ENCODE measurements at places on chromosomes 3 and 15.

GRCh38 chr15:51255533-51255932 lies 82.9 kb downstream of the CYP19A1 start:
- no peak for DNase-seq

- no peak for DNase-seq
Measured at GRCh38 chr3:40704224-40704623, 179.5 kb downstream of the ZNF621 start.

GRCh38 chr15:56244811-56245576 lies 1.3 kb upstream of the RFX7 start:
- no peak for DNase-seq

DNA sequence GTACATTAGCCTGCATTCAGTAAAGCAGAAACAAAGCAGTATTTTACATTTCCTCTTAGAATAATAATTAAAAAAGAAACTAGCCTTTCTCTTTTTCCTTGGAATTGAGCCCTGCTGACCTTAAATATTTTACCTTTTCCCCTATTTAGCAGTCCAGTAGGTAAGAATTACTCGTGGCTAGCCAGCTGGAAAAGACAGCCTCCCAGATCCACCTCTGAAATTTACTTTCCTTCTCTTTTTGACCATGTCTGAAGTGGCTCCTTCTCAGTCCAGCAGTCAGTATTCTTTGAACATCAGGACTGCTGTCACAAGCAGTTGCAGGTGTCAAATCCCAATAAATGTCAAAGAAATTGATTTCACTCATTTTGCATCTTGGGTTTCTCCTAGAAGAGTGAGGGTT lies 311.5 kb upstream of the DCBLD2 start:
- DNase-seq, result no peak

DNA sequence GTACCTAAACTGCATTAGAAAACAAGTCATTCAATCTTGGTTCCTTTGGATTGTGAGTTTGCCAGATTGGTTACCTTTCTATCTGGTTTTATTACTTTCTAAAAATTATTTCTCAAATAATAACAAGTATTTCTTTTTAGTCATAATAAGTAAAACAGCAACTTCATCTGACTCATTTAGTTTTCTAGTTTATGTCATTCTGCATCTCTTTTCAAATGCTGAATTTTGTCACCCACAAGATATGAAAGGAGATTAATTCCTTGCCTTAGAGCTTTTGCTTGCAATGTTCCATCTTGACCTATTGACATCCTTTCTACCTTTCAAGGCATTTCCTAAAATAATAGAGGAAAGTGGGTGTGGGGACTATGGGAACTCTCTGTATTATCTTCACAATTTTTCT lies 253.6 kb upstream of the PEX5L start:
- no peak for DNase-seq

DNA sequence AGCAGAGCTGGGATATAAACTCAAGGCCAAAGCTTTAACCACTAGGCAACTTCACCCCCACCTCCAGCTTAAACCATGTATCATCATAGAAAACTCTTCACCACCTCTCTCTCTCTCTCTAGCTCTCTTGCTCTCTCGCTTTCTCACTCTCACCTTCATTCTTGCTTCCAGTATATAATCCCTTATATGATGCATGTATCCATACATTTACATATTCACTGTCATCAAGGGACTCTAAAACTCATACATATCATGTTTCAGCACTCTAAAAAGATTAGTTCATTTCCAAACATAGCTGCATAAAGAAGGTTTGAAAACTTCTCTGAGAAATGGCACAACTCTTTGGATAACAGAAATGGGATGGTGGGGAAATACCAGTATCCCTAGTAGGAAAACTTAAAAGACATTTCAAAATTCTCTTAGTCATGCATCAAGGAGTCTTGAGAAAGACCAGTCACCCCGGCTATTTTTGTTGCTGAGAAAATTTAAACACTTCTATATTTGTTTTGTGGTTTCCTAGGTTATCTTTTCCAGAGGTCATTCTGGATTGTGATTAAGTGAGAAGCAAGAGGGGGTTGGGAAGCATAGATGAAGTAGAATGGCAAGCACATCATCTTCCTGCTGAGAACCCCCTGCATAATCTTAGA lies 447.8 kb upstream of the THBS1 start:
- no peak for DNase-seq

GRCh38 chr3:9716801-9717555 lies 13.3 kb downstream of the CPNE9 start:
- DNase-seq, result no peak

- peak; percentile 39 for DNase-seq
Measured at GRCh38 chr3:192130534-192131132, 596.7 kb downstream of the FGF12 start.

DNA sequence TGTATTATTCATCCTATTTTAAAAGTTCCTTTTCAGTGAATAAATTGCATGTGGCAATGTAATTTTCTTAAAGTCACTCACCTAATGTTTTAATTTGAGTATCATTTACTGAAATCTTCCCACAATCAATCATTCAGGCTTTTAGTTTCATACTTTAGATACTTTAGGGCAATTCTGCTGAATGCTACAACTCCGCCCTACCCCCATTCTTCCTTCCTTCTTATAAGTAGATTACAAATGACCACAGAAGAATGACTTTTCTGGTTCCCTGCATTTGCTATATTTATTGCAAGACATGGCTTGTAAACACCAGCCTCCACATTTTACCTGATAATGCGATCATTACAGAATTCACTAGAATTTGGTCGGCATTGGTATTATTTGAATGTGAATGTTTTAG lies 1061.9 kb downstream of the FHIT start:
- no peak for DNase-seq

DNA sequence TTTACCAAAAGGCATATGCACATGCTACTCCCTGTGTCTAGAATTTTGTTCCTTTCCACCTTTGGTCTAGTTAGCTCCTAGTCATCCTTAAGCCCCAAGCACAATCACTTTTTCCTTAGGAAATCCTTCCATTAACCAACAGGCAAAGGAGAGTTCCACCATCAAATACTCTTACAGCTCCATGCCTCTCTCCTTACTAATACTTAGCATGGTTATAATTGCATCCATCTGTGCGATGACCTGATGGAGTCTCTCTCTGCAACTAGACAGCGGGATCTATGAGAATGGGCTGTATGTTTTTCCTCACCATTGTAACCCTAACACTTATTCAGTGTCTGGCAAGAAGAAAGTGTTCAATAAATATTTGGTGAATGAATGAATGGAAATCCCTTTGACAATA lies 69.3 kb upstream of the SMAD3 start:
- DNase-seq, result no peak

- DNase-seq, result no peak
Measured at GRCh38 chr3:82208002-82208710, 446.7 kb upstream of the GBE1 start.

- DNase-seq, result no peak
Measured at GRCh38 chr3:4577721-4578120, 84.6 kb downstream of the ITPR1 start.

- no peak for DNase-seq
Measured at GRCh38 chr15:69104050-69104750, 56.2 kb upstream of the GLCE start.

- no peak for DNase-seq
Measured at GRCh38 chr3:49906073-49906743, 2.5 kb upstream of the MST1R start.

- no peak for DNase-seq
Measured at GRCh38 chr3:36792342-36792741, 28.0 kb upstream of the DCLK3 start.

GRCh38 chr3:133573054-133573628 lies 345 bp upstream of the CDV3 start:
- DNase-seq, result peak; percentile 100

DNA sequence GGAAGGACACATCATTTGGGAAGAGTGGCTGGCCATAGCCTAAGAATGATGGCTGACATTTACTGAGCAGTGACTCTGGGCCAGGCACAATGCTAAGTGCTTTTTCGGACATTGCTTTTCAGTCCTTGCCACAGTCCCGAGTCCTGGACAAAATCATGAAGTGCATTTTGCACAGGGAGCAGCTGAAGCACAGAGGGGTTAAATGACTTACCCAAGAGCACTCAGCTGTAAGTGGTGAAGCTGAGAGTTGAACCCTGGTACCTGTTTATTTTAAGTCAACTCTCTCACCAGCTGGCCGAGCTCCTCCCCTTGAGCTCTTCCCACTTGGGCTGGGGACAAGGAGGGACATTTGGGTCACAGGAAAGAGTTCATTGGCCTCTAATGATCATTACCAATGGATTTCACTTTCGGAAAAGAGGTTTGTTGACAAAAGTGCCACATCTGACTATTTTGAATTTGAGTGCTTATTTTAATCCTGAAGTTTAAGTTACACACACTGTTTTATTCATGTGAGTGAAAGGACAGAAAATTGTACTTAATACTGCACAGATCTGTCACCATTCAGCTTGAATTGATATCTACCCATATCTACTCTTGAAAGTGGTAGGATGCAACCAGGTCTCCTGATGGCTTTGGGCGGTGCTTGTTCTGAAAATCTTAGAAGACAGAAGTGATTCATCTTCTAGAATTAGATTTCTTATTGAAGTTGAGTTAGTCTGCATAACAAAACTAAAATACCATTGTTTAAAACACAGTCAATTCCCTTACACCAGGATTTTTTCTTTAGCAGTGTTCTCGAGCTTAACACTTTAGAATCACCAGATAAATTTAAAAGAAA lies 368.7 kb upstream of the PROK2 start:
- no peak for DNase-seq

- DNase-seq, result no peak
Measured at GRCh38 chr15:99717161-99718009, 15.9 kb downstream of the LYSMD4 start.

DNA sequence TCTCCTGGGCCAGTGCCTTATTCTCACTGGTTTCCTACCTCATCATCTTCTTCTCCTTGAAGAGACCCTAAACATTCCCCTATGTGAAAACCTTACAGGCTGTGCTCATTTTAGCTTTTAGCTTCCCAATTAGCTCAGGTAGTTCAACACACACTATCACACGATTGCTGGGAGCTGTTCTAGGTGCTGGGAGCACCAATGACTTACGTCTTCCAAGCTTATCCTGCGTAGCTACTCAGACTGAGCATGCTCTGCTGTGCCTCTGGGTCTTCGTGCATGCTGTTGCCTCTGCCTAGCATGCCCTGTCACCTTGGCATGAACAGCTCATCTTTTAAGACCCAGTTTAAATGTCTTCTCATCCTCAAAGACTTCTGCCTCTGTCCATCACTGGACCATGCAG lies 55.7 kb upstream of the APEH start:
- no peak for DNase-seq

DNA sequence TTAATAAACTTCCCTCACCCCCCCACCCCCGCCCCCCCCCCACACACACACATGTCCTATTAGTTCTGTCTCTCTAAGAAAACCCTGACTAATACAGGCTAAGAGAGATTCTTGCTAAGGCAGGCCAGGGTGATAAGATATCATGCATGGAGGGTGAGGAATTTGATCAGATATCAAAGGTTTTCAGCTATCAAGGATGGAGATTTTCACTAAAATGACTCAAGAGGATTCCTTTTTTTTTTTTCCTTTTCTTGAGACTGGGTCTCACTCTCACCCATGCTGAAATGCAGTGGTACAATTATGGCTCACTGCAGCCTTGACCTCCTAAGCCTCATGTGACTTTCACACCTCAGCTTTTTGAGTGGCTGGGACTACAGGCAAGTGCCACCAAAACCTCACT lies 14.9 kb upstream of the SENP7 start:
- no peak for DNase-seq

DNA sequence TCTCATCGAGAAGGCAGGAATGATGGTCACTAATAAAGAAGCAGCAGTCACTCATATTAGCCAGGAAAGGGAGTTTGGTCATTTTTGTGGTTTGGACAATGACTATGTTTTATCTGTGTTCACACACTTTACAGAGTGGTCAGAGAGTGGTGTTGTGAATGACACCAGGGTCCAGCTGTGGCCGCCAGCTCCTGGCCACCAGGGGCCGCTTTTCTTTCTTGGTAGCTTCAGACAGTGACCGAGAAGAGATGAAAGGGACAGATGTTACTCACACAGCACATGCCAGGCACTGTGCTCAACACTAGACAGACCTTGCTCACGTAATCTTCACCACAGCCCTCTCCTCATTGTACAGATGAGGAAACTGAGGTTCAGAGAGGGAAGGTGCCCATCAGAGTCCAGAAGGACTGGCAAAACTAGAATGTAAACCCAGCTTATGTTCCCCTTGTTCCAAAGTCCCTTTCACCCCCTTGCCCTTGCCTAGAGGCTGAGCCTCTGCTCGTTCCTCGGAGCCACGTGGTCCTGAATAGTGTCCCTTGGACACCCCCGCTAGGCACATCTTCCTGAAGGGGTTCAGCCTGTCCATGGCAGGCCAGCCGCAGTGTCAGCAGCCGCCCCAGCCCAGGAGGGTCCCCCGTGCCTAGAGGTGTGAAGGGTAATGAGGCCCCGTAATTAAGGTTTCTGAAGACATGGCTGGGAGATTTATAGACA lies 55.6 kb downstream of the CYP11A1 start:
- DNase-seq, result no peak

- DNase-seq, result no peak
Measured at GRCh38 chr3:69674752-69675151, 64.5 kb upstream of the MITF start.

DNA sequence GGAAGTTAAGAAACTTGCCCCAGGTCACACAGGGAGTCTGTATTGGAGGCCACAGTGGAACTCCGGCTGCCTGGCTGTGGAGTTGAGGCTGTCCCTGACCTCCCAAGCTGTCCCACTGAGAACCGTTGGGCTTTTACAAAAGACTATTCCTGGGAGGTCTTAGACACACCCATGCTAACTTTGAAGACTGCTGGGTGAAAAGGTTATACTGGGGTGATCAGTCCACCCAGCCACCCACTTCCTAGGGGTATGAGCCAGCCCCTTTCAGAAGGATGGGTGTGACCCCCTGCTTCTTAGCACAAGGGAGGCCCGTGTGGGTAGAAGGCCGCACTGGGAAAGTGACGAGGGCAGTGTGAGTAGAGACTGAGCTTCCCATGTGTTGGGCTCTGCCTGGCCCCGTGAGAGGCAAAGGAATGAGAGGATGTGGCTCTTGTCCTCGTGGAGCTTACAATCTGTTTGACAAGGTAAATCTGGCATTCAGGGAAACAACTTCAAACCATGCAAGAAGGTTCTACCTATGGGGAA lies 19.0 kb downstream of the MRAS start:
- DNase-seq, result peak; percentile 44

DNA sequence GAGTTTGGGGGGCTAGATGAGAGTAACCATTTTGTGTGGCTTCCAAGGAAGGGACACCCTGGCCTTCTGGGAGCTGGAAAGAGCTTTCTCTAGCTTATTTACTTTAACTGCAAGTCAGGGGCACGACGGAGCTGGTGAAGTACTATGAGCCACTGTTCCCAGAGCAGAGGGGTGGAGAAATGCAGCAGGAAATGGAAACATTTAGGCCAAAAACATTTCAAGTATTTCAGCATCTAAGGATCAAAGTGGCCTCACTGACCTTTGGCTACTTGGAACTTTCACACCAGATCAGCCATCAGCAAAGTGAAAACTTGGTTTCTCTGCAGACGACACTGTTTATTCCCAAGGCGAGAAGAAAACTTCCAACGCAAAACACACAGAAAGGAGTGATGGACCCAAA lies 7.9 kb downstream of the DGKG start:
- DNase-seq, result no peak

GRCh38 chr3:188594139-188594538 lies 440.2 kb downstream of the LPP start:
- no peak for DNase-seq
